ENCODE measurements at places on chromosomes 3 and 15.

GRCh38 chr3:172142864-172143451 lies 103.6 kb downstream of the FNDC3B start:
- DNase-seq: no peak

DNA sequence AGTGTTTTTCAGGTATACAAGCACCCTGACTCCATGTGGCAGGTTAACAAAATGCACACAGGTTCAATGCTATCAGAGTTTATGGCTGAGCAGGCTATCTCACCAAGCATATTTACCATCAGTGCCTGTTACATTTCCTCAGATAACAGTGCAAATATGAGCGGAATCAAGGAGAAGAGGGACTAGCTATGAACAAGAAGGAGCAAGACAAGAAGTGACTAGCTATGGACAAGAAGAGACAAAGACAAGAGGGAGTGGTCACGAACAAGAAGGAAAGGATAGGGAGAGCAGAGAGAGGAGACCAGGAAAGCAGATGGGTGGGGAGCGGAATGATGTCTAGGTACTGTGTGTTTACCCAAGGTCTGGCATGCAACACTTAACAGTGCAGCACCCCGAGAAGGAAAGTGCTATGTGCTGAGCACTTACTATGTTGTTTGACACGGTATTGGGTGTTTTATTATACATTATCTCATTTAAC lies 8.6 kb downstream of the ILDR1 start:
- DNase-seq: no peak

DNA sequence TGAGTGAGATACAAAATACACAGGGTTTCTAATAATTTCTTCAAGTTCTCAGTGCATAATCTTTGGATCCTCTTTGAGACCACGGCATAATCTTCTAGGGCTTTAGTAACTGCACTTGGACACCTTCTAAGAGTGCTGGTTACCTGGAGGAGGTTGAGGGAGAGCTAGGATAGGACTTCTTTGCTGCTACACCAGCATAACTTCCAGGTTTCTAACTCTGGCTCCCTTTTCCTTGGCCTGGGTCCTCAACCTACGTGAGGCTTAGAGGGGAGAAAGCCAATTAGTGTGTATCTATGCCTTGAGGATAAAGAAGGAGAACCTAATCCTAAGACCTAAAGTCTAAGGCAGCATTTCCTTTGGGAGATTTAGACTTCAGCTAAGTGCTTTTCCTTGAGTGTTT lies 184.8 kb downstream of the LSAMP start:
- peak; percentile 7 for DNase-seq

- no peak for DNase-seq
Observed at GRCh38 chr3:127673191-127674100, 694 bp downstream of the ABTB1 start.

GRCh38 chr3:113441051-113441770 lies at the start of gene CFAP44:
CFAP44 (minus strand) TSS chr3:113441493; CDS start chr3:113433664, 7,829 bp downstream.
- peak; percentile 33 for DNase-seq

Data from NCI-H524 (cell line).